Right ventricle myocardium superior (tissue), 1 donor: ENCODE measurements at places on chromosomes 3 and 15.

DNA sequence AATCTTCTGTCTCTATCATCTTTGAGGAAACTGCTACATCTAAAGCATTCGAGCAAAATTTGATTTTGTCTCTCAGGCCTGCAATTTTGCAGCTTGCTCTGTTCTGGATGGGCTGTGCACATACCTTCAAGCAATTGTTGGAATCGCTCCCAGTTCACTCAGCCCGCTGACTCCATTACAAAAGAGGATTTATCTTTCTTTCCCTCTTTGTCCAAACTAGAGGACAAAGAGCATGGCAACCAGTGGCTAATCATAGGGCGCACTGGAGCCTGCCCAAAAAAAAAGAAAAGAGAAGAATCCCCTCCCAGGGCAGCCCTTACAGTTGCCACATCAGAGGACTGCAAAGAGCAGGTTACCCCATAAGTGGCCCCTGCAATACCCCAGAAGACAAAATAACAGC lies 49.0 kb upstream of the DUT start:
- no peak for DNase-seq

DNA sequence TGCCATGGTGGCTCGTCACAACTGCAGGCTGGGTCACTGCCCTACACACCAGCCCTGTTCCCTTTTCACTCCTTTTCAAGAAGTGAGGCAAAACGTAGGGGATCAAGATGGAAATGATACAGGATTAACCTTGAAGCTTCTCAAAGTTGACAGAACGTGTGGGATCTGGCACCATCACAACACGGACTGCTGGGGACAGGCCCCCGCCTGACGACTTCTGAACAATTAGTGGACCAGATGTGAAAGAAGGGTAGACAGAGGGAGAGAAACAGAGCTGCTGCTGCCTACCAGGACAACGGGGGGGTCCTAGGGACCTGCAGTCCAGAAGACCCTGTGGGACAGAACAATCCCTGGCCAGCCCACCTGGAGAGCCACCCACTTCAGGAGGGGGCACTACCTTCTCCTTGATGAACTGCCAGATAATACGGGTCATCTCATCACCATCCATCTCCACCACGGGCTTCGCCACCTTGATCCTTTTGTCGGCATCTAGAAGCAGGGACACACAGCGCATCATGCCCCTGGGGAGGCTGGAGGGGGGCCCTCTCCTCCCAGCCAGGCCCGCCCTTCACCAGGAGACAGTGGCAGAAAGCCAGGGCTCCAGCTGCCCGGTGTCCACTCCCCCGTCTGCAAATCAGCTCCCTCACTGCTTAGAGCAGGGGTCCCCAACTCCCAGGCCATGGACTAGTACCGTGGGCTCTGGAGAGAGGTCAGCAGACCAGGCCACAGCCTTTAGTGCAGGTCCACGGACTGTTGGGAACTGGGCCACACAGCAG lies 10.9 kb downstream of the IDH2 start:
- peak; percentile 25 for DNase-seq

- no peak for DNase-seq
Measured at GRCh38 chr15:65603134-65603533, 7.8 kb downstream of the INTS14 start.

- DNase-seq, result no peak
Measured at GRCh38 chr3:54756330-54756731, 171.5 kb downstream of the LRTM1 start.

DNA sequence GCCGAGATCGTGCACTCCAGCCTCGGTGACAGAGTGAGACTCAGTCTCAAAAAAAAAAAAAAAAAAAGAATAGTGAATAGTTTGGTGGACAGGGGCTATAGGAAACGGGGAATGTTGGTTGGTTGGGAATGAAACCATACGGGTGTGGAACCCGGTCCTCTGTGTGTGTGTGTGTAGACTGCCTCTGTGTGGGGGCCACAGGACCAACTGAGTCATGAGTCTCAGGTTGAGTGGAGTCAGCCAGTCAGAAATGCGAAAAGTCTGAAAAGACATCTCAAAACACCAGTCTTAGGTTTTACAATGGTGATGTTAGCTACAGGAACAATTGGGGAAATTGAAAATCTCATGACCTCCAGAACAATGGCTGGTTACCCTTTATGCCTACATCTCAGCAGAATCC lies 44.5 kb downstream of the ZDHHC19 start:
- no peak for DNase-seq

GRCh38 chr3:106485802-106486201 lies 617.0 kb upstream of the CBLB start:
- no peak for DNase-seq

- DNase-seq, result no peak
Measured at GRCh38 chr3:127908202-127908601, 6.8 kb upstream of the KBTBD12 start.

DNA sequence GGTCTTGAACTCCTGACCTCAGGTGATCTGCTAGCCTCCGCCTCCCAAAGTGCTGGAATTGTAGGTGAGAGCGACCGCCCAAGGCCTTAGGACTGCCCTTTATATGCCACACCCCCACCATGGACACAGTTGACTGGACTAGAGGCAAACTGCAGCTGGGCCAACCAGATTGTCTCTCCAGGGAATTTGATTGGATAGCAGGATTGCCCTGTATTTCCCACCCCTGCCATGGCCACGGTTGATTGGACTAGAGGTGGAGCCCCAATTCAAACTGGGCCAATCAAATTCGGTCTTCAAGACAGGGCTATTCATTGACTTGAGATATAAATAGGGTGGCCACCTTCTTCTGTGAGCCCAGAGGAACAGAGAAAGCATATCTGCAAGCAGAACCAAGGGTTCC lies 6.9 kb upstream of the CLPX start:
- no peak for DNase-seq

- DNase-seq, result no peak
Measured at GRCh38 chr3:183698756-183699155, 1.2 kb downstream of the YEATS2 start.

DNA sequence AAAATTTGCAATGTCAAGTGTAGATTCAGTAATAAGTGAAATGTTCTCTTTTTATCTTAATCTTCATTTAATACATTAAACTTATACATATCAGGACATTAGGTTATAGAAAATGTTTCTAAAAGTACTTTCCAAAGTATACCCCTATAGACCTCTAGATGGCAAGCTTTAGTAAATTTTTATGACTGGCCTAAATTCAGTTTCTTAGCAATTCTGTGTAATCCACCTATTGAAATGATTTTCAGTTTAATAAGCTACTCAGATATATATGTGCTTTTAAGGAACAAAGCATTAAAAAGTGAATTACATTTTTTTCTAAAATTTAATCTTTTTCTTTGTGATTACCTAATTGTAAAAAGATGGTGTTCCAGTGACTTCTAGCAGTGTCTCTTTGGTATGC lies 342.2 kb downstream of the GBE1 start:
- no peak for DNase-seq

DNA sequence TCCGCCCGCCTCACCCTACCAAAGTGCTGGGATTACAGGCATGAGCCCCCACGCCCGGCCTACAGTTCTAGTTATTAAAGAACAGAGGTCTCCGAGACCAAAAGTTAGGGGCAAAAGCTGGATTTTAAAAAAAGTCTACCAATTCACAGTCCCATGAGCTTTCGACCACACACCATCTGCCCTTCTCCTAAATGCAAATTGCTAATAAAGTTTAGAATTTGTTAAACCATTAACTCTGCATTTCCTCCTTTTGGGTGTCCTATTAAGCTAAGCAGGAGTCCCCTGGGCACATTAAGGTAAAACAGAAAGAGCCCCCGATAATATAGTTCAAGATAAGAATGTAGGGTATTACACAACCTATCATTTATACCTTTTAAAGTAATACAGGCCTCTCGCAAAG lies 322.7 kb downstream of the FOXP1 start:
- DNase-seq, result no peak

- no peak for DNase-seq
Measured at GRCh38 chr3:30613133-30613825, 6.9 kb downstream of the TGFBR2 start.

DNA sequence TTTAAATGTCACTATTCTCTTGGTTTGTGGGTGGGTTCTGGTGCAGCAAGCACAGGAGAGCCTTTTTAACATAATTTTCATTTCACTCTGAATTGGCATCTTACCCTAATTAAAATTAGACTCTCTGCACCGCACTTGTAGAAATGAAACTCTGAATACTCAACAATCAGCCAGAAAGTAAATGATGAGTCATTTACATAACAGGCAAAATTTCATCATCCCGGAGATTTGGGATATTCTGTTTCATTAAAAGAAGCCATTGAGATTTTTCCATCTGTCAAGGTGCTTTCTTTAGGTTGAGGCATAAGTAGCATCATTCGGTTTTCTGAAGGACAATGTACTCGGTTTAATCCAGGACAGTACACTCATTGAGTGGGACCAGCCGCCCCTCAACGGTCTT lies 111.0 kb downstream of the RFTN1 start:
- no peak for DNase-seq

DNA sequence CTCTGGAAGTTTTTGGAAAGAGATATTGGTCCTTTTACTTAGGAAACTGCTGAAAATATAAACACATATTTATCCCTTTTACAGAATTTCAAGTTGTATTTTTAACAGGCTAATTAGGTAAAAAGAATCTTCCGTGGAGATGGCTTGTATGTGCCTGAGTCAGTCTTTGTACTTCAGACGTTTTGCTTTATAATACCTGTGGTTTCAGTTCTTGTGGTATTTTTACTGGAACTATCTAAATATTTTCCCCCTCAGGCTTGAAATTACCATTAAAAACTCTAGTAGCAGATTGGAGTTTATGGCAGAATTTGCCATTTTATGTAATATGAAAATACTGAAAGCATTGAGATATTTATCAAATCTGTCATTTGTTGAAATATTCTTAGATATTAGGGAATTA lies 151.6 kb upstream of the CGNL1 start:
- DNase-seq, result no peak

GRCh38 chr3:4992118-4992517 lies 12.9 kb downstream of the BHLHE40 start:
- DNase-seq, result no peak

DNA sequence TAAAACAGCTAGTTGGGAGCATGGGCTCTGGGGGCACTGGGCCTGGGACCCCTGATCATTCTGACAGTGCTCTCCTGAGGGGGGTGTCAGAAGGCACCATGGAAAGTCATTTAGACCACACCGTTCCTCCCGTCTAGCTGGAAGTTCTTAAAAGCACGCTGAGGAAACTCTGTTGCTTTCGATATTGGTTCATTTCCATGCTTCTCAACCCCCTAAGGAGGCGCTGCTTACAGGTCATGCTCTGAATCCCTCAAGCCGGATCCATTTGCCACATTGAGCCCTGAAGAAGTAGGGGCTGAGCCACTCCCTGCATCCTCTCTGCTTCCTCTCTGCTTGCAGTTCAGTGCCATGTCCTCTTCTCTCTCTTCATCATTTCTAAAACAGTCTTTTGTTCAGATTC lies 187.2 kb downstream of the CACNA2D3 start:
- DNase-seq, result no peak

GRCh38 chr3:108006077-108006771 lies 84.6 kb downstream of the CD47 start:
- peak; percentile 70 for DNase-seq

DNA sequence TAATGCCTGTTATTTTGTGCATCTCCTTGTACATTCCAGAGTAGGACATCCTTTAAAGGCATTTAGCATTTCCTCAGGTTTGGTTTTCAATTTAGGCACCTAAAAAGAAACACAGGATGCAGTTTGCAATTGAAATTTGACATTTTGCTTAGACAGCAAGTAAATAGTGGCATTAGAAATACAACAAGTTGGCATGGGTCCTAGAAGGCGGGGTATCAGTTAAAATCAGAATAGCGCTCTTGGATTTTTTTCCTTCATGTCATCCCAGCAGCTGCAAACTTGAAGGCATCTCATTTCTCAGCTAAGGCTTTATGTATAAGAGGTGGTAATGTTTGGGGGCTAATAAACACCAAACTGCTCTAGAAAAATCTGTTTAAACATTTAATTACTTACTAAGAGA lies 47.5 kb upstream of the SKOR1 start:
- DNase-seq, result no peak

GRCh38 chr15:90367576-90367975 lies 15.5 kb downstream of the ZNF774 start:
- DNase-seq, result no peak

GRCh38 chr3:127786353-127787070 lies 35.8 kb downstream of the MGLL start:
- DNase-seq, result peak; percentile 93

DNA sequence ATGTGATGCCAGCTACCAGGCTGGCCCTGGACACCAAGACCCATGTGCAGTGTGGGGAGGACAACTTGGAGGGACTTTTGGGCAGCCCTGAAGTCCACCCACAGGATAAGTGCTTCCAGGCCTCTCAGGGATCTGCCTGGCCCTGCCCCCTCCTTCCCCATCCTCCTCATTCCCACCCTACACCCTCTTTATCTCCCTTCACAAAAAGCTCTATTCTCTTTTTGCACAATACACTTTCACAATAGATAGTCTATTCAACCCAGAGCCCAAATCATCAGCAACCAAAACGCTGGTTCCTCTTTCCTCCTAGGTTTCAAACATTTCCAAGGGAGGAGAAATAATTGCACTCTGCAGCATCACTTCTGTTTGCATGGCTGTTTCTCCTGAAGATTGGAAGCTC lies 7.8 kb upstream of the ZNF710 start:
- DNase-seq, result no peak

DNA sequence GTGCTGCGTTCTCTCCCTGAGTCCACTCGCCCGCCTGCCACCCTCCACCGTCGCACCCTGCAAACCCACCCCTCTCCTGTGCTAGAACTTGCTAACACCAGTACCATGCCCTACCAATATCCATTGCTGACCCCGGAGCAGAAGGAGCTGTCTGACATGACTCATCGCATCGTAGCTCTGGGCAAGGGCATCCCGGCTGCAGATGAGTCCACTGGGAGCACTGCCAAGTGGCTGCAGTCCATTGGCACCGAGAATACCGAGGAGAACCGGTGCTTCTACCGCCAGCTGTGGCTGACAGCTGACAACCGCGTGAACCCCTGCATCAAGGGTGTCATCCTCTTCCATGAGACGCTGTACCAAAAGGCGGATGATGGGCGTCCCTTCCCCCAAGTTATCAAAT lies 4.9 kb upstream of the ALAS1 start:
- peak; percentile 78 for DNase-seq

- DNase-seq, result no peak
Measured at GRCh38 chr3:131370935-131371687, 10.5 kb upstream of the NUDT16 start.

- DNase-seq, result peak; percentile 50
Measured at GRCh38 chr3:160801386-160802118, 45.5 kb downstream of the PPM1L start.

- no peak for DNase-seq
Measured at GRCh38 chr3:66747696-66748095, 246.9 kb upstream of the LRIG1 start.

DNA sequence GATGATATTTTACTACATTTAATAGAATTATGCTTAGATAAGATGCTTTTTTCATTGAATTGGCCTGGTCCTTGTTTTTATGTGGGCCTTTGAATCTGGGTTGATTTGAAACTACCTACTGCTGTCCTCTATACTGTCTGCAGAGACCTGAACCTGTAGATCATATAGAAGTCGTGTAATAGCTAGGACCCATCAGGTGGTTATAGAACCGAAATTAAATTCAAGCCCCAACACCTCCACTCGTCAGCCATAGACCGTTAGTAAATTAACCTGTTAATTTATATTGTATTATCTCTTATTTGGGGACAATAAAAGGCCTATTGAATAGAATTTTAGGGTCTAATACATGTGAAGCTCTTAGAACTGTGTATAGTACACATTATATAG lies 108.4 kb downstream of the MBNL1 start:
- DNase-seq, result no peak
